ENCODE measurements at places on chromosomes 2 and 18.

GRCh38 chr2:71711133-71711855, 257.9 kb downstream of the DYSF start:
- DNase-seq = no peak

GRCh38 chr2:42888321-42889245, 96.2 kb upstream of the HAAO start:
- no peak for DNase-seq

DNA sequence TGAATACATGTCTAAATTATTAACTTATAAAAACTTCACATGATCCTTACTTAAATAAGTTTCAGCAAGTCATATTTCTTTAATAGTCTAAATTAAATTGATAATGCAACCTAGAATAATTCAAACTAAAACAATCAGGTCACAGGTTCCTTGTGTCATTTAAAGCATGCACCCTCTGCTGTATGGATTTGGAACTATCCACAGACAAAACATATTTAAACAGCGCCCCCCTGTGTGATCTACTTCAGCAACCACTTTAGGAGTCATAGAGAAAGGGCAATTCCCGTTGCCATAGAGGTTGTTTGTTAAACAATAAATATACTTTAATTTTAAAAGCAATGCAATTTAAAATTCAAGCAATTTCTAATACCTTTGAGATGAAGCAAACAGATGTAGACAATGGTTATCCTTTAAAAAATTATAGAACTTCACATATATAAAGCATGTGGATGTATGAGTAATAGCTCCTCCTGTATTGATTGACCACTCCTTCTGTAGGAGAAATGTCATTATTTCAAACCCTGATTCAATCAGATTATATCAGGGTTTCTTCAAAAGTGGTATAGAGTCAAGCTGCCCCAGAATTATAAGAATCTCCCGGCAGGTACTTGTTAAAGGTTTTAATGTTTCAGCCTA, 21.2 kb downstream of the GRB14 start:
- no peak for DNase-seq

GRCh38 chr2:113253453-113253852, 25.3 kb downstream of the PAX8 start:
- no peak for DNase-seq

- no peak for DNase-seq
These were observed 775 bp downstream of the SNED1 start for GRCh38 chr2:240998995-240999791.

DNA sequence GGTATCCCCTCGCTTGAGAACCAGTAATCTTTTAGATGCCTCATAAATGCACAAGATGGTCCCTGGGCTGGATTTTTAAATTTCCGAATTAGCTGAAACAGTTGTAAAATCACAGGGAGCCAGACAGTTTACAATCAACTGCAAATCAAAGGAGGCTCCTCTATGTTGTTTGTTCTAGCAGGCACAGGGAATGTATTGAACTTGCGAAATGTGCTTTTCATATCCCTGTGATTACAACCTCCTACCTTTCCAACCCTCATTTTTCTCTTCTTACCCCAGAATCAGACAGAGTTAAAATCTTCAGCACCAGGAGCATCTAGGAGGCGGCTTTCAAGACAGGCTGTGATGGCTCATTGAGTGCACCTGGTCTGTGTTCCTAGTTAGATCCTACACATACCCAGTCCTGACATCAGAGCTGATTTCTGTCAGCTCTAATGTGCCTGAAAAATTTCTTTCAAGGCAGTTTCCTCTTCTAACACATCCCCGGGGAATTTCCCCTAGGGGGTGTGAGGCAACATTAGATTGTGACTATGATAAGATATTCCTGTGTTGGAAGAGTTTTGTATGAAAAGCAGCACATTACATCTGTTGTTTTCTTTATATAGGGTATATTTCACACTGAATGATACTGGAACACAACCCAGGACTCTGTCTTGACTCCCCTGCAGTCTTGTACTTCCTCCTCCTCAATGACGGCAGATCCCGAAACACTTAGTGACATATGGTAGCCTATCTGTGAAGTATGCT, 17.9 kb upstream of the CAVIN2 start:
- no peak for DNase-seq

- DNase-seq = no peak
These were observed 3.2 kb downstream of the GALNT5 start for GRCh38 chr2:157260533-157261198.

DNA sequence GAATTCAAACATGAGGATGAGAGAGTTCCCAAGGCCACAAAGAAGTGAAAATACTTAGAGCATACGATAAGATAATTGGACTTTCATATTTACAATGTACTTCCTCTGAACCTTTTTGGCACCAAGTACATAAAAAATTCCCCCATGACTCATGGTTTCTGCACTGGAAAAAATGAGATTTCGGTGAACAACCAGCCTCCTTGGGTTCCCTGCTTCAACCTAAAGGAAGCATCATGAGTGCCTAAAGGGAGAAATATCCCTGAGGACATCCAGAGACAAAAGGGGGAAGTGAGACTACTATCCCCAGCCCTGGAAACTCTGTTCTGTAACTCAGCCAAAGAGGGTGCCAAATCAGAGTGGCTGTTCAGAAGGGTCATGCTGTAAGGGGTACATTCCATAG, 562.7 kb upstream of the SLC39A10 start:
- DNase-seq = no peak

GRCh38 chr2:161131804-161132203, 28.4 kb upstream of the TANK start:
- no peak for DNase-seq

GRCh38 chr2:117057016-117057415, 757.5 kb upstream of the DDX18 start:
- no peak for DNase-seq

DNA sequence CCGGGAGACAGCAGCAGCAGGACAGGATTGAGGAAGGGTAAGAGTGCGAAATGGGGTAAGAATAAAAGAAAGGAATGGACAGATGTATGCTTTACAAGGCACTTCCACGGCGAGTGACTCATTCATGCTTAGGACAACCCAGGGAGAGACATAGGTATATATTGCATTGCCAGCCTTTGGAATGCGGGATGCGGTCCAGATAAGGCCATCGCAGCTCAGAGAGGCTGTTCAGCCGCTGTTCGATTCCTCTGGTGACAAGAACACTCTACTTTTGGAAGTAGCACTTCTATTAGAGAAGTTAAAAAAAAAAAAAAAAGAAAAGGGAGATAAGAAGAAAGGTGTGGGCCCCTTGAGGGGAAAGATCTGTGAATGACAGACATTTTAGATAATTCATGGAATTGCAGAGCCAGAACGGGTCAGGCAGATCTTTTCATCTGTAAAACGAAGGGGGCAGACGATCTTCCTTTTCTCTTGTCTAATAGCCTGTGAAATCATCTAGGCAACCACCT, 819 bp upstream of the NCOA1 start:
- DNase-seq = no peak

DNA sequence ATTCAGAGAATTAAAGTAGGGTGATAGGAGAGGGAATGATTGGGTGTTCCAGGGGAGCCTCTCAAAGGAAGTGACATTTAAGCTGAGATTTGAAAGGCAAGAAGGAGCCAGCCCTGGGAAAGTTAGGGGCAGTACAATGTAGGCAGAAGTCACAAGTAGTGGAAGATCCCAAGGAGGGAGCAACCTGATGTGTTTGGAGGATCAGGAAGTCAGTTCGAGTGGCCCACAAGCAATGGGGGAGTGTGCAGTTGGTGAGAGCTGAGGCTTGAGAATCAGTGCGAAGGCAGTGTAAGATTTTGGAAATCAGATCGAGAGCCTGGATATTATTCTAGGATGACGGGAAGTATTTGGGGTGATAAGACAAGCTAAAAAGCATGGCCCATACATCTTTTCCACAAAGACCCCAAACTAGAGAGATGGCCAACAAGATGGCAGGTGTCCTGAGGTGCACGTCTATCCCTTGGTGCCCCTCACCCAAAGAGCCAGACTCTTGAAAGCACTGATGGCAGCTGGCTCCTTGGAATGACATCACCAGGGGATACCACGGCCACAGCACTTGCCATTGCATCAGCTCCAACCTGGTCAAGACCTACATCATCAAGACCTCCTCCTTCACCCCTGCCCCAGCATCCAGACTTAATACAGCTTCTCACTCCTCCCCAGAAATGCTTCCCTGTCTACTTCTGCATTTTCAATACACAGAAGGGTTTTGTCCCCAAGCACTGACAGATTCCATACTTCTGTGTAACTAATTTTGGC, 127.3 kb downstream of the BCL2 start:
- DNase-seq = no peak

DNA sequence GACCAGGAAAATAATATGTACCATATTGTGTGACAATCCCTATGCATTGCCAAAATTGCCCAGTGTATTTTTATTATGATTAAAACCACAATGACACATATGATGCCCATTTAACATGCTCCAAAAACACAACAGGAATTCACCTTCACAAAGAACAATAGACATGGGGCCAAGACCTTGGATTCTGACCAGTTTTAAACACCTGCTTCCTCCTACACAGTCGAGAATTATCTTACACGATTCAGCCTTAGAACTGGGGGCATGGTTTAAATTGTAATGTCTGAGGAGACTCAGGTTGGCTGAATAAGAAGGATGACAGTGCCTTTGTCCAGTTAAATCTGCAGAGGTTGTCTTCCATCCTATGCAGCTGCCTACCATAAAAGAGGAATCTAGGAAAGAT, 212.7 kb downstream of the PLCL1 start:
- DNase-seq = no peak

DNA sequence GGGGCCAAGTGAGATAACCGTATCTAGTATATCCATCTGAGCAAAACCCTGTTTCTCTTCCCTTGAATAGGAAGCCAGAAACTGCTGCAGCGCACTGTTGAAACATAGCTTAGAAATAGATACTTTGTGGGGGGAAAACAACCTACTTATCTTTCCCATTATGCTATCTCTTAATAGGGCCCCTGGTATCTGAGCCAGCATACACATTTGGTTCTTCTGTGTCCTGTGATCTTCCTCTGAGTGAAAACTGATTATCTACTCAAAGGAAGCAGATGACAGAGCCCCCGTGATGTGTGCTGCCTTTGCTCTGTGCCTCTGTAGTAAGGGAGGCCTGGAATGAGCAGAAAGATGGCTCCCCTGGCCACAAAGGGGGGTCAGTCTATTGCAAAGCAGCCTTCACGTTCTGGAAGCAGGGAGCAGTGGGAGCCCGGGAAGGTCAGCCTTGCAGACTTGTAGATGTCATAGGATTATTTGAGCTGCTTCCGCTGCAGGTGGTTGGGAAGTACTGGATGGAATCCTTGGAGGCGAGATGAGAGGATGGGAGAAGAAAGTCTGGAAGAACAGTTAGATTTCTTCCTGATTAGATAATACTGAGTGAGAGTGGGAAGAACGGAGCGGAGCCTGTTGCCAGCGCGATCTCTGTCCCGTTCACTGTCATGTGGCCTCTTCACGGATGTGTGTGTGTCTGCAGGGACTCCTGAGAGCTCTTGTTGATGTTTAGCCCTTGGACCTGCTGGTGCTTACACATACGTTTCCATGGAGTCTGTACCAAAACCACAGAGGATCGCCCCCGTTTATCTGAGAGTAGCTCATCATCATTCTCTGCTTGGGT, 150.1 kb downstream of the AGAP1 start:
- no peak for DNase-seq

DNA sequence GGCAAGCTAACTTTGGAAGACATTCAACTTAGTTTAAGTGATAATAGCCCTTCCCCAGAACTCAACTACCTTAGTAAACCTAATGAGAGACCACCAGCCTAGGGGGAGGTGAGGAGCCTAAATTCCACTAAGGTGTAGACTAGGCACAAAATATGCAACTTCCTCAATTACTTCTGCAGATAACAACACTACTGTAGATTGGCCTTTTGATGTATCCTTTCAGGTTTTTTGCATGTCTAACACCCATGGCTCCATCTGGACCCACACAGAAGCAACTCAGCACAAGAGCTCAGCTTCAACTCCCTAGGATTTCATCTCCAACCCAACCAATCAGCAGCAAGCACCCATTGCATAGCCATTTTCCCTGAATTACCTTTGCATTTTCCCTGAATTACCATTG, 353.3 kb downstream of the AKAIN1 start:
- DNase-seq = no peak

GRCh38 chr18:10659594-10659993, 133.8 kb downstream of the NAPG start:
- DNase-seq = no peak

GRCh38 chr2:199679883-199680282, 171.1 kb downstream of the FTCDNL1 start:
- no peak for DNase-seq

All from T-helper 1 cell (primary cell).